ENCODE measurements at places on chromosomes 1 and 21.

- DNase-seq: no peak
Measured at GRCh38 chr21:29335720-29336119, 37.0 kb downstream of the BACH1 start.

DNA sequence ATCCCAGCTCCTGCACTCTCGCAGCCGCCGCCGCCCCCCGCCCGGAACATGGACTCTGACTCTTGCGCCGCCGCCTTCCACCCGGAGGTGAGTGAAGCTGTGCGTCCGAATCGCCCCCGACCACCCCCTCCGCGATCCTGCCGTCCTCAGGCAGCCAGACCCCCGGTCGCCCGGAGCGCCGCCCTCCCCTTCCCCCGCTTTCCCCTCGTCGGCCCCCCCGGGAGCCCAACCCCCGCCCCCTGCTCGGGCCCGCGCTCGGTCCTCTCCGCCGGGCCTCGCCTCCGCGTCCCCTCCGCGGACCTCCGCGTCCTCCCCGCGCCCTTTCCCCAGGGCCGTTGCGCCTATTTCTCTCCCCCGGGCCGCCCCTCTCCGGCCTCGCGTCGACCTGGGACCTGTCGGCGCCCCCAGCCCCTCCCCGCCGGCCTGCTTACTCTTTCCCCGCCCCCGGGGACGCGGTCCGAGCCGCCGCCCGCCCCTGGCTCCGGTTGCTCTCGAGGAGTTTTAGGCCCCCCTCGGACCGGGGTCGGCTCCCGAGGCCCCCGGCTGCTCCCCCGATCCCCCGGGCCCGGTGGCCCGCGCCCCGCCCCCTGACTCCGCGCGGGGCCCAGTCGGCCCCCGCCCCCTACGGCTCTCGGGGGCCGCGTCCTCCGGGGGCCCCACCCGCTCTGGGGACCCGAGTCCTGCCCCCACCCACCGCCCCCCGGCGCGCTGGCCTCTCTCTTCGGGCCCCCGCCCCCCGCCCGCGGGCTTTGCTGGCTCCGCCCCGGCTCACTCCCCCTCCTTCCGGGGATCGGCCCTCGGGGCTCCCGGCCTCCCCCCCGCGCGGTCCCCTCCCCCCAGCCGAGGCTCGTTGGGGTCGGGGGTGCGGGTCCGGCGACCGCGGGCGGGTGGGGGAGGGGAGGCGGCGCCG, 743 bp downstream of the PHF13 start:
- no peak for DNase-seq

GRCh38 chr1:153534226-153534924, 1.4 kb downstream of the S100A6 start:
- DNase-seq: no peak

- DNase-seq: no peak
Measured at GRCh38 chr1:23585321-23586022, 26.2 kb upstream of the ID3 start.

- DNase-seq: no peak
Measured at GRCh38 chr21:29748391-29749167, 191.2 kb downstream of the GRIK1 start.

- DNase-seq: no peak
Measured at GRCh38 chr1:2534687-2535441, 4.8 kb upstream of the HES5 start.

GRCh38 chr1:232704694-232705680, 75.1 kb upstream of the SIPA1L2 start:
- DNase-seq: no peak

- no peak for DNase-seq
Measured at GRCh38 chr1:59364037-59364436, 67.1 kb downstream of the FGGY start.

DNA sequence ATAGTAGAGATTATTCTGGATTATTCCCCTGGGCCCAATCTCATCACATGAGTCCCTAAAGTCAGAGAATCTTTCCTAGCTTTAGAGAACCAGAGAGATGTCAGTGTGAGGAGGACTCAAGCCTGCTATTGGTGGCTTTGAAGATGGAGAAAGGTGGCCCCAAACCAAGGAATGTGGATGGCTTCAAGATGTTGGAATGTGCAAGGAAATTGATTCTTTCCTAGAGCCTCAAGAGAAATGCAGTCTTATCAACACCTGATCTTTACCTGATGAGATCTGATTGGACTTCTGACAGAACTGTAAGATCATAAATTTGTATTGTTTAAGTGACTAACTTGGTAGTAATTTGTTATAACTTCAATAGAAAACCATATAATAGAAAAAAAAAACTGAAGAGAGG, 51.0 kb downstream of the NME7 start:
- DNase-seq: no peak

GRCh38 chr1:172774561-172774960, 115.7 kb downstream of the FASLG start:
- DNase-seq: no peak

GRCh38 chr1:154429118-154429517, 24.0 kb downstream of the IL6R start:
- DNase-seq: no peak

DNA sequence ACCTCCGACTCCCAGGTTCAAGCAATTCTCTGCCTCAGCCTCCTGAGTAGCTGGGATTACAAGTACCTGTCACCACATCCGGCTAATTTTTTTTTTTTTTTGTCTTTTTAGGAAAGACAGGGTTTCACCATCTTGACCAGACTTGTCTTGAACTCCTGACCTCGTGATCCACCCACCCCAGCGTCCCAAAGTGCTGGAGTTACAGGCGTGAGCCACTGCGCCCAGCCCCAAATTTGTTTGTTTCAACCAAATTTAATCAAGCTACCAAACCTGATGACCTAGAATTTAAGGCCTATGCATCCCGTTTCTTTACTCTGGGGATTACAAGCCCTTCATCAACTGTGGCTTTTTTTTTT, 58.3 kb upstream of the TBX15 start:
- no peak for DNase-seq

- no peak for DNase-seq
Measured at GRCh38 chr1:221098471-221099405, 219.5 kb downstream of the HLX start.

DNA sequence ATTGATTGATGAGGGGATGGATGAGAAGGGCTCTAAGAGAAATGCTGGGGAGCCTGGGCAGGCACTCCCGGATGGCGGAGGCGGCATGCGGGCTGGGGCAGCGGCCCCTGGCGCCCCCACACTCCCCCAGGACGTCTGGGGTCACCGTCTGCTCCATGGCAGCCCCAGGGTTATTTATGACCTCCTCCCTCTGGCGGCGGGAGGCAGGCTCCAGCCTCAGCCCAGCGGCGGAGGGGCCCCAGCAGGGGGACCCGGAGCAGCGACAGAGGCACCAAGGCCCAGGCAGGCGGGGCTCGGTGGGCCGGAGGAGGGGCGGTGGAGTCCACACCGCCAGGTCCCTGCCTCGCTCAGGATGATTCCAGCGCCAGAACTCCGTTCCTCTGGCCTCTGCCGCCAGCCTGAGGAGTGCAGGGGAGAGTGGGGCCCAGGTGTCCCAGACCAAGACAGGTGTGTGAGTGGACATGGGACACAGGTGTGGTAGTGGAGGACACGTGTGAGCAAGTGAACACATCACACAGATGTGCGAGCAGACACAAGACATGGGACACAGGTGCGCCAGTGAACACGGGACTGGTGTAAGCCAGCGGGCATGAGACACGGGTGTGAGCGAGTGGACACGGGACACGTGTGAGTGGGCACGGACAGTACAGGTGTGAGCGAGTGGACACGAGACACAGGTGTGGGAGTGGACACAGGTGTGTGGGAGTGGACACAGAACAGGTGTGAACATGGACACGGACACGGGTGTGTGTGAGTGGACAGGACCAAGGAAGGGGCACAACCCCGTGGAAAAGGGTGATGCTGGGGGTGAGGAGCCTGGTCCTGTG, 2.5 kb upstream of the SAMD11 start:
- DNase-seq: no peak

DNA sequence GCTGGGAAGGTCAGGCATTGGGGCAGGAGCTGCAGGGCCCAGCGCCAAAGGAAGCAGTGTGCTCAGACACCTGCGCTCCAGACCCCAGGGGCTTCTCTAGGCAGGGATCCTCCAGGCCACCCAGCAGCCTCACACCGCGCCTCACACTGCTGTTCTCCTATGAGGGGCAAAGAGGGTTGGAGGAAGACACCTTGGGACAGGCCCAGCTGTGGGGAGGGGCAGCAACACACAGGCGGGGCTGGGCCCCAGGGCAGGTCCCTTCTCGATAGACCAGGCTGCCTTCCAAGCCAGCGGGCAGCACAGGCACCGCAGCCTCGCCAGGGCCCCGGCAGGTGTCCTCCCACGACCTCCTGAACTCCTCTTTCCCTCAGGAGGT, 20.7 kb upstream of the PRSS38 start:
- DNase-seq: no peak

DNA sequence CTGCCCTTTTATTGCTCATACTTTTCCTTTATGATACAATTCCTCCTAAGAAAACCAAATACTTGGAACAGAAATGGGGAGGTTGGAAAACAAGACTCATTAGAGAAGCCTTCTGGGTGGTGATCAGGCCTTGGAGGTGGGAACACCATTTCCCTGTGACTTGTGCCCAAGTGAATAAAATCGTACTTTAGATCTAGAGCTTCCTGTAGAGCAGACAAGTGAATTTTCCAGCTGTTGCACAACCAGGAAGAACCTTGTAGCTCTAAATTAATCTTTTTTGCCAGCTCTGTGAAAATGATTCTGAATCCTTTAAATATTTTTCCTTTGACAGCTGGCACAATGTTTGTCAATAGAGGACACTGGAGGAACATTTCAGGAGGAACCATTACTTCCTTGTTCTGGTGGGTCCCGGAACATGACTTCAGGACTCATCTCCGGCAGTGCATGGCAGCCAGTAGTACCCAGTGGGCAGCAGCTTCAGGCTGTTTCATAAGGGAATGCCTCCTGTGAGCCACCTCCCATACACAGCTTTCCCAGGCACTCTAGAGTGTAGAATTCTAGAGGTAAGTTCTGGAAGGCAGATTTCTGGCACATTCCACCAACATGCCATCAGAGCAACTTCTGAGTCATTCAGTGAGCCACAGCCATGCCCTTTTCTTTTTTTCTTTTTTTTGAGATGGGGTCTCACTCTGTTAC, 5.5 kb upstream of the SNAPIN start:
- DNase-seq: no peak

- DNase-seq: no peak
Measured at GRCh38 chr1:228321895-228322294, 84.7 kb downstream of the TRIM11 start.

DNA sequence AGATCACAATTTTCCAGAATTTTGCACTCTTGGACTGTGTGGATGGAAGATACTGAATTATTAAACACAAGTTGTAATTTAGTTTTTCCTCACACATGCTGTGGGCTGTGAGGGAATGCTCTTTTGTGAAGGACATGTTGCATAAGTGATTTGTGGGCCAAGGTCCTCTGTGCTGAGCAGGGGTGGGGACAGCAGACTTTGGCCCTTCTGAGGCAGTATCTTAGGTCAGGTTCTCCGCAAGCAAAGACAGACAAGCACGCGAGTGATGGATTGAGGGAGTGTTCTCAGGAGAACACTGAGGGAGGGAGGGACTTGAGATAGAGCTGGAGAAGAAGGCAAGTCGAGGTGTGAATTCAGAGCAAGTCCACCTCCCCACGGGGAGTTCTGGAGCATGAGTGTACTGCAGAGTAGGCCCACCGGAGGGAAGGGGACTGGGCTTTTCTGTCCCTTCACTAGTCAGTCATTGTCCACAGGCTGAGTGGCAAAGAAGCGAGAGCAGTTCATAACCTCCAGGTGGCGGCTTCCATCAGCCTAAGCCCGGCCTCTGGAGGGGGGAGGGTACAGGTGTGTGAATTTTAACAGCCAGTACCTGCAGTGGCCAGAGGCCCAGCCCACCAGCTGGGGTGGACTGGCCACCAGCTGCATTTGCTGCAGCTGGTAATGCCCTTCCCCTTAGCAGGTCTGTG, 19.1 kb upstream of the CD101 start:
- DNase-seq: no peak

- no peak for DNase-seq
Measured at GRCh38 chr1:6485168-6486101, 6.0 kb downstream of the PLEKHG5 start.

GRCh38 chr1:16167331-16168143, 11.7 kb upstream of the EPHA2 start:
- no peak for DNase-seq

GRCh38 chr1:24118410-24119242, 6.7 kb upstream of the MYOM3 start:
- no peak for DNase-seq

- no peak for DNase-seq
Measured at GRCh38 chr1:184210862-184211261, 159.3 kb downstream of the TSEN15 start.

DNA sequence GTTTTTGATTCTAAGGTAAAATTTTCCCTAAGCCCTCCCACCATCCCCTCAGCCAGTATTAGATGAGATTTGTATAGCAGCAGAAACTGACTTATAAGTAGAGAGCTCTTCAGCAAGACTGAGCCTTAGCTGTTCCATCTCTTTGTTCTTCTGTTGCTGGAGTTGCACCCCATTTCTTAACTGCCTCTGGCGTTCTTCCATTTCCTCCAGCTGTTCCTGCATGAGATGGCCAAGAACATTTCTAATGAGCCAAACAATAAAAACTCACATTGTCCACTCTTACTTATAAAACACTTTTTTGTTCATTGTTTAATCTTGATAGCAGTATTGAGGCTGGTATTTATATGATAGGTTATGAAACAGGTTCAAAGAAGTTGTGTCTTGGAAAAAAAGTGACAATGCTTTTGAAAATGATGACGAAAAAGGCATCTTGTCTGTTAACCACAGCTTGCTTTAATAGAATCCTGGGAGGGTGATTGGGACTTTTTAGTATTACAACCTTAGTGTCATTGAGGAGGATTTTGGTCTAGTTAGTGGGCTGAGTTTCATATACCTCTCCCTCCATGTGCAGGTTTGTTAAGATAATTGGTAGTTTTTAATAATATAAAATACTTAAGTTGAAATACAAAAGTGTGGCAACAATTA, 18.3 kb downstream of the SYNC start:
- DNase-seq: no peak

DNA sequence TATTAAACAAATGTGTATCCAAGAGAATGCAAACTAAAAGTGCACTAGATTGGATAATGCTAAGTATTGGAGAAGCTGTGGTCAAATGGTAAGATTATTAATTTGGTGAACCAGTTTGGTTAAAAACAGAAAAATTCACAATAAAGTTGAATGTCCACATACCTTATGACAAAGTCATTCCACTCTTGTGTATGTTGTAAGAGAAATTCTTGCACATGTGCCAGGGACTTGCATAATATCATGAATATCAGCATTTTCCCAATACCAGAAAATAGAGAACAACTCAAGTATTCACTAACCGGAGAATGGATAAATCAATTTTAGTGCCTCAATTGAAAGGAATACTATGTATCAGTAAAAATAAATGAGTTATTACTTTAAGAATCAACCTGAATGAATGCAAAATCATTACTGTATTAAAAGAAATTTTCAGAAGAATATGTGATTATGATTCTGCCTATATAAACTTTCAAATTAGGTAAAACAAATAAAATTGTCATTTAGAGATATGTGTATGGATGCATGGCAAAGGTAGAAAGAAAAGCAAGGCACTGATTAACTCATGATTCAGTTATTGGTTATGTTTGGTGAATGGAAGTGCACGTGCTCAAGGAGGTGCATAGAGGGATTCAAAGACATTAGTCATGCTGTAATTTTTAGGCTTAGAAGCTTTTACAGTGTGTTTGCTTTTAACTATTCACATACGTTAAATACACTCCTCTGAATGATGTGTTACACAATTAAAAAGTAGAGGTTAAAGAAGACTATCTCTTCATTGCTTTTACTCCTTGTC, 217.4 kb upstream of the KCNK2 start:
- DNase-seq: no peak
